ENCODE measurements at places on chromosomes 7 and 10.

GRCh38 chr10:47023237-47024045 lies 112.2 kb downstream of the PTPN20 start:
- DNase-seq, result no peak

DNA sequence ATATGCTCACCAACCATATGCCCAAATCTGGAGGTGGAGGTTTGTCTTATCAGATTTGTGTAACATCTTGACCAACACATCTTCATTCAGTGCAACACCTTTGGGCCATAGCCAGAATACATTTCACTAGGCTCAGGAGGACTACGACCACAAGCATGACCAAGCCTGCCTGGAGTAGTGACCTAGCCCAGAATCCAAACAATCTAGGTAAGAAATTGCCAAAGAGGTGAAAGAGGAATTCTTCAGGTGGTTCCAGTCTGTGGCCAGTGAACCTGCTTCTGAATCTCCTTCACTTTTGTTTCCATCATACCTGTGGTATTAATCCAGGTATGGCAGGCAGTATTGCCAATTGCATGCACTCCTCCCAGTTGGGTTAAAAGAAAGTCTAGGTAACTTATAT lies 112.8 kb upstream of the RAB18 start:
- no peak for DNase-seq

- DNase-seq, result peak; percentile 98
These were observed at the start of gene IGF2BP3 for GRCh38 chr7:23470330-23471105. Gene IGF2BP3, minus strand, starts transcription at chr7:23470491. Its CDS starts 381 bp downstream, at chr7:23470110.

DNA sequence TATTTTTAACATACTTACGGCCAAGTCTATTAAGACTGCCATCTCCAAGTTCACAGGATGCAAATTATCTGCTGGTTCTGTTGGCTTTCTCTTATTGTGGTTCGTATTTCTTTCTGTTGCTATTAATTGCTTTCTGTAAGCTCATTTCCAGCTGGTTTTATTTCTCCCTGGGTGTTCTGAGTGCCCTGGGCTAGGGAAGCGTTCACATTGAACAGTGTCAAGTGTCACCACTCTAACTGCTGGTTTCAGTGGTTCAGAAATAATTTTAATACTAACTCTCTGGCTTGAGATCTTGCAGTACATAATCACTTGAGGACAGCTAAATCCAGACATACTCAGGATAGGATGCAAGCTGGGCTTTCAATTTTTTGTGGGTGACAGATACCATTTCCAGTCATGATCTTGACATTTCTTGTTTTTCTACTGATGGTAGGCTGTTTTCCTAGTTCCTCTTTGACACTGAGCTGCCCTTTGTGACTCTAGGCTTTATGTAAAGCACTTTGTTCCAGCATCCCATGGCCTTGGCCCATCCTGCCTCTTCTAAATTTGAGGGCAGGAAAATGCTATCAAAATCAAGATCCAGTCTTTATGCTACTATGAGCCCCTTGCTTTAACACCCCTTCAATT lies 117.6 kb downstream of the SNX13 start:
- no peak for DNase-seq

GRCh38 chr7:139526578-139527544 lies 3.4 kb downstream of the CLEC2L start:
- no peak for DNase-seq

DNA sequence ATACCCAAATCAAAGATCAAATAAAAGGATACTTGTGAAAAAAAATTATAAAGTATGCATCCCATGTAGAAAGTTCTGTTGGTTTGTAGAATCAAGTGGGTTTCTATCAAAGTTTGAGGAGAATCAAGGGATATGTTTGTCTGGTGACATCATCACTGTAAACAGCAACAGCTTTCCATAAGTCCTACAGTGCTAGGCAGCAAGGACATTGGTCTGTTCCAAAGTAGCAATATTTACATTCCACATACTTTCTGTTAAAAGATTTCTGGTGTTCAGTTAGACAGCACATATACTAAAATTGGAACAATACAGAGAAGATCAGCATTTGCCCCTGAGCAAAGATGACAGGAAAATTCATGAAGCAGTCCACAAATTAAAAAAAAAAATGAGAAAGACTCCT lies 683.9 kb downstream of the XPNPEP1 start:
- no peak for DNase-seq

DNA sequence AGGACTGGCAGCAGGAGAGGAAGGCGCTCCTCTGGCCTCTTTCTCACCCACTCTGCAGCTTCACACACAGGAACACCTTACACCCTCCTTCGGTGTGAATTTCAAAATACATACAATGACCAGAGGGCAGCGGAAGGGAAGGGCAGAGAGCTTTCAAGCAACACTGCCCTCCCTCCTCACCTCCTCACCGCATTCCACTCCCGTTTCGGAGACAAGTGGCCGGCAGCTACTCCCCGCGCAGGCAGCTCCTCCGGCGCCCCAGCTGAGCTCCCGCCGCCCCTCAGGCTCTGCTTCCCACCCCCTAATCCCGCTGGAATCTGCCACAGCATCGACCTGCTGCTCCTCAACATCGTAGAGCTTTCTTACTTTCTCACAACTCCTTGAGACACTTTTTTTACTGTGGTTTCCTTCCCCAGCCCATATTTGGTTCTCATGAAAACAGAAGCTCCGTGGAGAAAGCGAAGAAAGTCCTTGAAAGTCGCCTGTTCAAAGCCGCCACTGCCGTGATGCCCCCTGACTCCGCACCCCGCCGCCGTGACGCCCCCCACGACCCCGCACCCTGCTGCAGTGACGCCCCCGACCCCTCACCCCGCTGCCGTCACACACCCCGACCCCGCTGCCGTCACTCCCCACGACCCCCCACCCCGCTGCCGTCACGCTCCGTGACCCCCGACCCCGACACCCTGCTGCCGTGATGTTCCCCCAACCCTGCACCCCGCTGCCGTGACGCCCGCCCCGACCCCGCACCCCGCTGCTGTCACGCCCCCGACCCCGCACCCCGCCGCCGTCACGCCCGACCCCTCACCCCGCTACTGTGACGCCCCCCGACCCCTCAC lies 14.6 kb upstream of the GPER1 start:
- DNase-seq, result no peak

GRCh38 chr10:35446439-35446838 lies 110.1 kb downstream of the CCNY start:
- DNase-seq, result no peak

DNA sequence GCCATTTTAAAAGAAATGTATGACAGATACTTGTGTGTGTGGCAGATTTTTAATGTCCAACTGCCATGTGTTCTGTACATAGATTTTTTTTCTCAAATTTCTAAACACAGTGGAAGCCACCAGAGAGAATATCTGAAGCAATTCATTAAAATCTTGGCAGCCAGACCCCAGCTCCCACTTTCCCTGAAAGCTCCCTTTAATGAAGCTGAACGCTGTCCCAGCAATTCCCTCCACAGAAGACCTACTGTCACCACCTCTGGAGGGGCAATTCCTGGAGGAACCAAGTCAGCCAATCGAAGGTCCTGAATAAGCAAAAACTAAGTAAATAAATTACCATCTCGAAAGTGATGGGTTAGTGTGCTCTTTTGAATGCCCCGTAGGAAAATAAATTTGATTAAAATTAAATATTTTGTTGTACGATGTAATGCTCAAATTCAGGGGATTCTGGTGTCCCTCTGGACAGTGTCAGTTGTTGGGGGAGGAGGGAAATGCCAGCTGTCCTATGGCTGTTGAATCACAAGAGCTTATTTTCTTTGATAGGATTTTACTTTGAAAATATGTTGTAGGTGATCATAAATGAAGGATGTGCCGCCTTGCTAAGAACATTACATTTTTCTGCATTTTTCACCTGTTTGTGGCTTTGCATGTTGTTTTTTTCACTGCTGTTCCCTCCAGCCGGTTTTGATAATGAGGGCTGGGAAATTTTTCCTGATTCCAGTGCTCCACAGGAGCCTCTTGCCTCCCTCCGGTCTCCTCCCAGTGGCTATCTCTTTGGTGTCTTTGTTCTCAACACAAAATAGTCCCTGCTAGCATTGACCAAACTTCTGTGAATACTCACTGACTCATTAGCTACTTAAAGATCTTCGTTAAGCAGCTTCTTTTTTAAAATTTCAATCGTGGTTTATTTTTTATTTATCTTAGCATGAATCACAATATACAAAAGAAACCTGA lies 9.2 kb upstream of the GSAP start:
- no peak for DNase-seq

GRCh38 chr7:65988084-65988483 lies 6.1 kb upstream of the GUSB start:
- DNase-seq, result no peak

DNA sequence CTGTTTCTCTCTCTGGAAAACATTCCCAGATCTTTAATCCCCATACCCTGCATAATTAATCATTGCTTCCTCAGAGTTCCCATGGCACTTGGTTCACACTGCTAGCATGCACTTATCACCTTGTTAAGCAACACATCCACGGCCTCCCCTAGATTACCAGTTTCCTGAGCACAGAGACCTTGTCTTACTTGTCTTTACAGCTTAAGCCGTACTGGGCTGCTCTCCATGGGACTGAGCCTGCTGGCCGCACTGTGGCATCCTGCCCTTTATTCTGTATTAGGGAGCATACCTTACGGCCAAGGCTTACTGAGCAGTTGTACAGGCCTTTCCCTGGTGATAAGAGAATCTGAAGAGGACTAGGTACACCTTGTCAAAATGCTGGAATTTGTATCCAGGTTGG lies 190.2 kb downstream of the REEP3 start:
- DNase-seq, result no peak

DNA sequence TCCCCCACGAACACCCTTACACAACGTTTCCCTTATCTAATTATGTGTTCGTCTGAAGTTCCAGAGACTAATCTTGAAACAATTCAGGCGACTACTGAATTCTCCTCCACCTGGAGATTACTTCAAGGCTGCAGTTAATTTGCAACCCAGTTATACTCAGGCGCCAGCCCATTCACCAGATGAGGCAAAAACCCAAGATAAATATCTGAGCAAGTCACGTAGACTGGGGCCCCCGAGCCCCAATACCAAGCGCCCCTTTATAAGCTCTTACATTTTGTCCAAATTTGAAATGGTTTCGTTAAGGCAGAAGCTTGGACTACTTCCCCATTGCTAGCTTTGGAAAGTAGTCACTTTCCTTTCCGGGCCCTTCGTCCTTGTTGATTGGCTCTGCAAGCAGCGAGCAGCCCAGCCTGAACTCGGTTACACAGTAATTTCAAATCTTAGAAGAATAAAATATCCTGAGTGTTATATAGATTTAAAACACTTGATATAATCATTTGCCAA lies 1.2 kb downstream of the TPK1 start:
- DNase-seq, result no peak

GRCh38 chr10:24518981-24519597 lies 204.6 kb downstream of the ARHGAP21 start:
- DNase-seq, result no peak

DNA sequence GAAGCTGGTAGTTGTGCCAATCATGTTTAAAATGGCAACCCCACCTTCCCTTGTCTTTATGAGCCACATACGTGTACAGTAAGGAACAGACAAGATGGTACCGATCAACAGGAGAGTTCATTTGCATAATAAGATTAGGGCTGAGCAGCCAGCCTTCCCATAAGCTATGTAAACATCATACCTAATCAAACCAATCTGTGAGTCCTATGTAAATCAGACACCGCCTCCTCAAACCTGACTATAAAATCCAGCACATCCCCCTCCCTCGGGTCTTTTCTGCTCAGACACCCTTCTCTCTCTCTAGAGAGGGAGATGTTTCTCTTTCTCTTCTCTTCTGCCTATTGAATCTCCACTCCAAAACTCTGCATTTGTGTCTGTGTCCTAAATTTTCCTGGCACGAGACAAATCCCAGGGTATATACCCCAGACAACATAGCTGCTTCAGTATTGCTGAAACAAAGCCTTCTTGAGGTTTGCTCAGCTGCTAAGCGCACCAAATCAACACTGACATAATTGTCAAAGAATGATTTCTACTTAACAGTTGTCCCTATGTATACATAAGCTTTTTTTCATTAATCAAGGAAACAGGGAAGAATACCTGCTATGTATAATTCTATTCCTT lies 279.2 kb downstream of the THSD7A start:
- no peak for DNase-seq

GRCh38 chr10:29861811-29862505 lies 197.4 kb downstream of the JCAD start:
- DNase-seq, result no peak

DNA sequence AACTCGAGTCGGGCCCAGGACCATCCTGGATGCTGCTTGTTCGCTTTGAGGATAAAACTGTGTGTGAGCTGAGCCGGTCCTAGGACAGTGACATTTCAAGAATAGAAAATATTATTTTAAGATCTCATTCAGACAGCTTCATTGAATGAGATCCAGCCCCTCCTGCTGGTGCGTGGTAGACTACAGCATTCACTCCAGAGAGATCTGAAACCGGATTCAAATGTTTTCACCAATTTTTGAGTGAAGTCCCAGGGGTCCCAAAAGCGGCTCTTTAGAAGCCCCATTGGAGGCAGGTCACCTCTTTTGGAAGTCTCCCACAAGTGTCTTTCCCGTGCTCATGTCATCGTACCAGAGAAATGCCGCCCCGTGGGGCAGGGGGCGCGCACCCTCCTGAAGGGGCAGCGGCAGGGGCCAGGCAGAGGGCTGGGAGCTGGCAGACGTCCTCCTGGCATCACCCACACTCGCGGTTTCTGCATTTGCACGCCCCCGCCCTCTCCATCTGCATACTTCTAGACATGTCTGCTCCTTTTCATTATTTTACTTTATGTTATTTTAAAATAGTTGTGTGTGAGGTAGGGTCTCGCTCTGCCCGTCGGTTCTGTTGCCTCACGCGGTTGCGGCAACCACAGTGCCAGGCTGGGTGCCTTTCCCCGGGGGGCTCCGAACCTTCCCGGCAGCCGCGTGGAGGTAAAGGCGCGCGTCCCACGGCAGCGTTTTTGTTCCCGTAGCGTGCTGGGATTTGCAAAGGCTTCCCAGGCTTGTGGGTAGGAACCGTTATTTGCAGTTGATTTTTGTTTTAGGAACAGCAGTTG lies 52.3 kb upstream of the DPYSL4 start:
- DNase-seq, result no peak

GRCh38 chr7:66221442-66221841 lies 16.3 kb downstream of the TPST1 start:
- DNase-seq, result no peak

DNA sequence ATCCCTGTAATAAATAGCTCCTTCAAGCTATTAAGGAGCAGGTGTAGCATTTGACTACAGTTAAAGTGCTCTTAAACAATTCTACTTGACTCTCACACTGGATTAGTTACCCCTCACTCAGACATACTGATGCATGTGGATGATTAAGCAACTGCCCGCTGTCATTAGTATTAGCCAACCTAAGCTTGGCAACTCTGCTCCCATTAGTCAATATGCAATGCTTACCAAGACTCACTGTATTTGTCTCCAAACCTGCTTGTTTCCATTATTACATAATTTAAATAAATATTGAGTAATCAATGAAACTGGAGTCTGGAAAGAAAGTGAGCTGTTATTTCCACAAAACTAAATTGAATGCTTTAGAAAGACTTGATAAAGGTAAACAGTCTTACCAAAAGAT lies 144.0 kb upstream of the ASAH2 start:
- DNase-seq, result no peak

GRCh38 chr7:47813620-47814260 lies 134.5 kb downstream of the PKD1L1 start:
- DNase-seq, result no peak

- DNase-seq, result peak; percentile 23
These were observed 2.8 kb downstream of the FAM53B start for GRCh38 chr10:124741281-124741921.

GRCh38 chr7:95398155-95398940 lies 2.2 kb upstream of the PON3 start:
- DNase-seq, result no peak

Measured in NCI-H446 treated with DMSO at 0.1 percent for 48 hours (cell line).